NCI-H1105 treated with DMSO at 0.1 percent for 48 hours (cell line): ENCODE measurements at places on chromosomes 2 and 18.

GRCh38 chr2:176115883-176116813 lies at the start of gene HOXD10:
TSS of gene HOXD10 (plus strand) at chr2:176116778. CDS start at chr2:176116834, 56 bp downstream.
- DNase-seq = no peak

GRCh38 chr2:191150600-191151330 lies at the start of gene STAT4:
TSS of gene STAT4 (minus strand) at chr2:191150994. CDS start at chr2:191148203, 2,791 bp downstream.
- no peak for DNase-seq

- DNase-seq = no peak
Observed at GRCh38 chr2:210956101-210956500, 399.7 kb downstream of the CPS1 start.

DNA sequence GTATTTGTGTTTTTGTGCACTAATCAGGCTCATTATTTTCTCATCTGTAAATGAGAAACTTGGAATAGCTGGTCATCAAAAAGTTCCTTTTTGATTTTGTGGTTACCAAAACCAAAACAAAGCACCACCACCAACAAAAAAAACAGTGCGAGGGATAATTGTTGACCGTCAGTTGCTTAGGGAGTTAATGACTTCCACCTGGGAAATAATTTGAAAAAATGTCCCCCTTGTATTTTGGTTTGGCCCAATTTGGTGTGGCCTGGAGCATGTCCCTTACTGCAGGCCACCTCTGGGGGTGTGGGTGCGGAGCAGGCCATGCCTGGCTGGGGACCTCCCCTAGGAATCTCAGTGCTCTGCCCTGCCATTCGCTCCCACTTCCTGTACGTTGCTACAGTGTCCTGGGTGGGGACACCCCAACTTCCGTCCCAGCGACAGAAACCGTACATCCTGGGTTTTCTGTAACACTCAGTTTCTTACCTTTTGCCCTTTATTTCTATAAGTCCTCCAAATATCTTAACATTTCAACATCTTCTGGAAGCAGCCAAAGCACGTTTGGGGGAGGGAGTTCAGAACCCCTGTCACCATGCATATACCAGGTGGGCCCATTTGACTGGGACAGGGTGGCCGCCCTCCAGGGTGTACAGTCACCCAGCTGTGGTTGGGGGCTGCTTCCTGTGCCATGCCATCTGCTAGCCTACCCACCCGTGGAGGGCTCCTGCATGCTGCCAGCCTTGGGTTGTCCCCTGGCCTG lies 31.3 kb downstream of the NCK2 start:
- DNase-seq = peak; percentile 72

GRCh38 chr2:24886691-24887304 lies 33.2 kb downstream of the ADCY3 start:
- no peak for DNase-seq

GRCh38 chr2:171201271-171201670 lies 40.6 kb upstream of the TLK1 start:
- DNase-seq = no peak

- no peak for DNase-seq
Observed at GRCh38 chr2:177074099-177074710, 138.4 kb upstream of the HNRNPA3 start.

GRCh38 chr2:203804764-203805485 lies 62.6 kb upstream of the CTLA4 start:
- DNase-seq = no peak

DNA sequence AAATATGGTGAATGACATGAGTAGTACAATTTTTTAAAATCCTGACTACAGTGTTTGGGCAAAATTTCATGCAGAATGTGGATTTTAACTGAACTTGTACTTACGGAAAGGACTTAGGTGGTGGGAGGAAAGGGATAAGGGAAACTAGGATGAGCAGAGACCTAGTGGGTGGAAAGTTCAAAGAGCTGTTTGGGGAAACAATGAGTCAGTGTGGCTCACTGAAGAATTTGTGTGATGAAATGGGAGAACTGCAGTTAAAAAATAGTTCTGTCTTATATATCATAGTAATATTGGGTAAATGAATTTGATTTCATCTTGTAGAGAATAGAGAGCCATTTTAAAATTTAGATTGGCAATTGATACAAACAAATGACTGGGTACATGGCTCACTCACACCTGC lies 220.1 kb upstream of the CTAGE1 start:
- DNase-seq = no peak

DNA sequence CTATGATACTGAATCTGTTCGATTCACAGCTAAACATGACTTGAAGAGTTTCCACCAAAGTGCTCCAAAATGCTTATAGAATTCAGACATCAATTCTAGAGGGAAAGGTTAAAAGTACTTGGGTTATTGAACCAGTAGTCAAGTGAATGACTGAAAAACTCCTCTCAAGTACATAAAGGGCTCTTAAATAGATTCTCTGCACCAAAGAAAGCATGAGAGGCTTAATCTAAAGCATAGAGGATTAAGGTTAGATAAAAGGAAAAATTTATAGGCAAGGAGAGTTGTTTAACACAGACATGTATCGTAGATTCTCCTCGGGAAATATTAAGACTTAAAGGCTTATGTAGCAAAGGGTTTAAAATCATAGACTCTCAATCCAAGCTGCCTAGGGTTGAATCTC lies 701.4 kb downstream of the ERBB4 start:
- no peak for DNase-seq

- DNase-seq = no peak
Observed at GRCh38 chr2:28809927-28810326, 707 bp upstream of the SPDYA start.

- DNase-seq = no peak
Observed at GRCh38 chr2:162490052-162490717, 146.3 kb downstream of the GCA start.

DNA sequence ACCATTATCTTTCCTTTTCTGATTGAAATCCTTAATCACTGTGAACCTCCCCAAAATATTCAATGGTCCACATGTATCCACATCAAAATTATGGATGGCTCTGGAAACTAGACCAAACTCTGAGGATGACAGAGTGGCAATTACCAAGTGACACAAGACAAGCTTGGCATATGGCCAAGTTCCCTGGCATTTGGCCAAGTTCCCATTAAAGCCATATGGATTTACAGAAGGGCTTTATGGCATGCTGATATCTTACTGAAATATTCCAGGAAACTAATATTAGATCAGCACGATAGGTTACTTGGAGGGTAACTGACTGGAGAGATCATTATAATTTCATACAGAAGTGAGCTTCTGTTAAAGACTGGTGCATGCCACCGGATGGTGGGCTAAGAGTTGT lies 21.9 kb upstream of the CERS6 start:
- peak; percentile 89 for DNase-seq

- DNase-seq = no peak
Observed at GRCh38 chr18:36494160-36494437, 196.6 kb downstream of the FHOD3 start.

DNA sequence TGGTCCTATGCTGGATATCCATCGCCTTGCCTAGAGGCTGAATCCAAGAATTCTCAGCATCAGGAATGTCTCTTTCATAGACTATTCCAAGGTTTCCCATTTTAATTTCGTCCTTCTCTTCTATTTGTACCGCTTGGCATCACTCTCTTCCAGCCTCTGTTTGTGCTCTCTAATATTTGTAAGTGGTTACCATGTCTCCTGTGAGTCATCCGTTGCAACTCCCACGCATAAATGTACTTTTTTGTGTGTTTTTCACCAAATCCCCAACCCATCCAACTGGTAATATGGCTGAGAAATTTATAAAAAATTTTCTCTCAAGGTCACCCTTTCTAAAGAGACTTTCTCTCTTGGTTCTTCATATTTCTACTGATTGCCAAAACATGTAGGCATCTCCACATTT lies 21.8 kb downstream of the COLEC12 start:
- no peak for DNase-seq

- no peak for DNase-seq
Observed at GRCh38 chr2:128219891-128220290, 98.8 kb downstream of the HS6ST1 start.

- DNase-seq = no peak
Observed at GRCh38 chr2:212237350-212238095, 301.1 kb downstream of the ERBB4 start.

DNA sequence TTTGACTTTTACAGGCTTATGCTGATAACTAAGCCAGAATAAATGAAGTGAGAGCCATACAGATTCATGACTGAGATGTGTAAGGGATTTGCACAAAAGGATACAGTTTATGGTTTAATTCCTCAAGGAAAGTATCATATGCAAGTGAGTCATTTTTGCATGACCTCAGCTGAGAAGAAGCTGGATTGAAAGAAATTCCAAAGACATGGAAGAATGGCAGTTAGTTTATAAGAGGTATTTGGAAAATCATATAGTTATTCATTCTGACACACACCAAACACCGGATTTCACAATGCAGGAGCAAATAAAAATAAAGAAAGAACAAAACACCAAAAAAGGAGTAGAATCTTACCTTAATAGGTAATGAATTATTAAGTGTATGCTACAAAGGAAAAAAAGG lies 83.2 kb upstream of the RND3 start:
- DNase-seq = no peak

DNA sequence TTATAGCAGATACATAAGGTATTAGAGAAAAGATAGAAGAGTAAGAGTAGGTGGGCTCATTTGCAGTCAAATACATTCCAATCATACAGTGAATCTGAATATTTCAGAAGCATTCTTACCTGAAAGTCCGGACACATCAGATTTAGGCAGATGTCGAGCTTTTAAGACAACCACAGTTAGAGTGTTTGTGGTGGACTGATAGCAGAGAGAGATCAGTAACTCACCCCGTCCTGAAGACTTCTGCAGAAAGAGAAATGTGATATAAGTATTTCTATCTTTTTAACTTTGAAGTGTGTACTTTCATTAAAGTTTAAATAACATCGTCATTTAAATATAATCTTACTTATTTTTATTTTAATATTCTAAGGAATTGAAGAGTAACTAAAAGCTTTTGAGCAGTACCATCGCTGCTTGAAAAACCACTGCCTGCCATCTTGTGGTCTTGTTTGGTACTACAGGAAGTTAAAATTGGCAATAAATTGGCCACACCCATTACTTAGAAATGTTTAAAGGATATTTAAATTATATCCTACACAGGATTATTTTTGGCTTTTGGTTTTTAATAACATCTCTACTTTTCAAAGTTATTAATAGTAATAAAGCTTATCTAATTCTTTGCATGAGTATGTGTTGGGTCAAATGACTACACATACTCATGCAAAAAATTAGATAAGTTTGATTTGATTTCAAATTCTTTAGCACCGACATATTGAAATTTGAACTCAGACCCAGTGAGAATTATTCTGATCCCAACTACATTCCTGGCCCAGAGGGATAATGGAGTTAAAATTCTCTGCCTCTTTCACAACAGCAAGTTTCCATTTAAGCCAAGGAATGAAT lies 5.5 kb downstream of the SYT4 start:
- peak; percentile 39 for DNase-seq

- DNase-seq = peak; percentile 33
Observed at GRCh38 chr18:62751341-62751821, 36.0 kb downstream of the PHLPP1 start.

GRCh38 chr2:102101849-102102635 lies 40.5 kb upstream of the IL1R1 start:
- no peak for DNase-seq

- no peak for DNase-seq
Observed at GRCh38 chr18:25423760-25424159, 71.8 kb upstream of the ZNF521 start.

DNA sequence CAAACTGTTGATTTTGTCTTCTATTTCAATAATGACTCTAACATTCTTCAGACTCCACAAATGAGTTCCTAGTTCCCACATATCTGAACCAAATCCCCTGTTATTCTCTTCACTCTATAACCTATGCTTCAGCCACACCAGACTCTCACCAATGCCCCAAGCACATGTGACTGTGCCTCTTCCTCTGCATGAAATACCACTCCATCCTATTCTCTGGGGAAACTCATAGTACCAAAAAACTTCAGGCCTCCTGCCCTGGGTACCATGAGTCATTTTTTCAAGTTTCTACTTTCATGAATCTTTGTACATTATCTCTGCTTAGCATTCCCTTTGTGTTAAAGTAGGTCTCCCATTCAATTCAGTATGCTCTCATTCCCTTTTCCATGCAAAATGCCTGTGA lies 353.2 kb downstream of the ZEB2 start:
- no peak for DNase-seq

DNA sequence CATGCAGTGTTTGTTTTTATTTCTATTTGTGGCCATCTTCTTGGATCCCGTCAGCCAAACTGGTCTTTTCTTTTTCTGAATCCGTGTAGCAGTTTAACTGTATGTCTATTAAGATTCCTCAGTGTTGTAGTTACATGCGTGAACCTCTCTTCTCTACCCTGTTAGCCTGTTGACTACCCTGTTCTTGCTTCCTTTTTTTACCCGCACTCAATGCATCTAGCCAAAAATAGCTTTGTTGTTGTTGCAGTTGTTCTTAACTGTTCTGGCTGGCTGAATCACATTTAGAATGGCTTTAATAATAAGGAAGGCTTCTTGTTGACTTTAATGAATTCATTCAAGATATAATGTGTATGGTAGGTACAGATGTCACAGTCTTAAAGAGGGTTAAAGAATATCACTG lies 137.1 kb downstream of the LCLAT1 start:
- DNase-seq = no peak

DNA sequence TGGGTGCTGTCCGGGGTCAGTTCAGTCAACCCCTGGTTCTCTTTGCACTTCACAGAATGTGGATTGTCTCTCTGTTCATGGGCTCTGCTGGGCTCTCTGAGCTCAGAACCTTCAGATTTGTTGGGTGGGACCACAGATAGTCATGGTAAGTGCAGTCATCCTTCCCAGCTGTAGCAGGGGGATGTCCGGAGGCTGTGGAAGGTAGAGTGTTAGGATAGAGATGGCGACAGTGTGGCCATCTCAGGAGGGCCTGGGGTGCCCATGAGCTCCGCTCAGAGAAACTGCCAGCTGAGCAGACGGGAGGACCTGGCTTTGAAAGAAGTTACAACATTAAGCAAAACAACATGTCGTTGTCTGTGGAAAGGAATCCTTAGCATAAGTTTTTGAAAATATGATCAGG lies 149.8 kb downstream of the FAM210A start:
- no peak for DNase-seq

DNA sequence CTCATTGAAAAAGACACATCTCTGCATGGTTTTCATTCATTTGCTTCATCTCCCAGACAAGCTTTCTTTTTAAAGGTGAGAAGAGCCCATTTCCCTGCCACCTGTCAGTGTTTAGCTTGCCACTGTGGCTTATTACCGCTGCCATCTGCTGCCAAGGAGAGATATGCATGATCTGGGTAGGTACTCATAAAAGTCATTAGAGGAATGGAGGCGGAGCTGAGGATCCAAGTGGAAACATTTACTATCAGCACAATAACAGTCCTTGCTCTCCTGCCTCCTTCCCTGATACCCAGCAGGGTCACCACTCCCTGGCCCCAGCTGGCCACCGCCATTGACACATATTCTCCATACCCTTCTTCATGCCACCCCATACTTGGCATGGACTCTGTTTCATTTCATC lies 390.4 kb downstream of the TSN start:
- peak; percentile 5 for DNase-seq

DNA sequence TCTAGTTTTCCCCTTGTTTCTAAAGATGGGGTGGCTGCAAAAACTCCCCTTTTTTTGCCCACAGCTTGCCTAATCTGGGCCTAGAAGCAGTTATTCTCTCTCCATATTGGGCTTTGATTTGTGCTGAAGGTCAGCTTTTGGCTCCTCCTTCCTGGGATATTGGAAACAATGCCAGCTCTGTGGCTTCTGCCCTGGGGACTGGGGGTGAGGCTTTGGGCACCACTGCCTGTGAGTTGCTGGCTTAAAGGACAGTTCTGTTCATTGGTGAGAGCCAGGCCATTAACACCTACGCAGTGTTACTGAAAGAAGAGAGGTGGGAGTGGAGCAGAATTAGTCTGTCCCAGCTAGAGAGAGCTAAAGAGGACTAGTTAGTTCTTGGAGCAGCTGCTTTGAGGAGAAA lies 4.3 kb downstream of the UBXN2A start:
- DNase-seq = no peak
